ENCODE measurements at places on chromosomes 1 and 21. TPM values are rescaled to one million over a fixed set of nuclear protein-coding genes. Genes with fewer than 3 reads are reported as not detected.

CNKSR1 gene
- 3.6 TPM for total RNA-seq

DNA sequence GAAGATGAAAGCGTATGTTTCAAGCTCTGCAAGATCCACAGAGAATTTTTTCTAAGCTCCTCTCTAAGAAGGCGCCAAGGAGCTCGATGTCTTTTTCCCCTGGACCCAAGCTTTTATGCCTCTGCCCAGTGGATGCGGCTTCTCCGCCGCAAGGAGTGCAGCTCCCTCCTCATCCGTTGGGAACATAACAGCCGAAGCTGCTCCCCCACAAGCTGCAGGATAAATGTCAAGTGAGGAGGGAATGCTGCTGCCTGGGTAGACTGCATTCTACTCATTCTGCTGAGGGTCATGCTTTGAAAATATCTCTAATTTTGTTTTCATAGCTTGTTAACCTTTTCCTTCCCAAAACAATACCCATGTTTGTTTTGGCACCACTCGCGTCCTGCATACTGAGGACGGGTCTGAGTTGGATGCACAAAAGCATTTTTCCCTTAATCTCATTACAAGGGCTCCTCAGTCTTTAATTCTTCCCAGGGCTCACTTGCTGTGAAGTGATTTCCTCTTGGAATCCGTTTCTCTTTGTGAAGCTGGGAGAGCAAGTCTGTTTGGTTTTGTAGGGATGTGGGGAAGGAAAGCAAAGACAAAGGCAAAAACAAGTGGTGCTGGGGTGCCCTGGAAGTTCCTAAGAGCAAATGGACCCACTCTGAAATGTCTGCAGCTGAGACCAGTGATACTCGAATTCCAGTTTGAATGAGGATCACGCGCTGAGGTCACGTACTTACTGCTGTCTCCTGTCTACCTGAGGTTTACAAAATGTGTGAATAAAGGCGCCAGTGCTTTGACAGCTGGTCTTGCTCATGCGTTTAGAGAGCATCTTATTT is 134.0 kb upstream of the IRF2BP2 start:
- DNase-seq: no peak
- H3K4me3 ChIP-seq: no peak overlapping the region
- H3K27ac ChIP-seq: no peak overlapping the region
- no peaks in the 10 kb centered on the region for H3K36me3 ChIP-seq
- H3K4me1 ChIP-seq: peaks cover 5% of the 10 kb centered on the region
- H3K27me3 ChIP-seq: no peaks in the 10 kb centered on the region

GNB1 gene
- total RNA-seq: 232 TPM

TRIM45 gene
- 0.14 TPM for total RNA-seq

GRCh38 chr1:175090780-175091179 is 23.1 kb downstream of the TNN start:
- no peak overlapping the region for H3K4me3 ChIP-seq
- no peaks in the 10 kb centered on the region for H3K36me3 ChIP-seq
- no peak overlapping the region for H3K27ac ChIP-seq
- no peaks in the 10 kb centered on the region for H3K4me1 ChIP-seq

- no peak for DNase-seq
- peaks cover 2% of the 10 kb centered on the region for H3K27me3 ChIP-seq
- H3K4me1 ChIP-seq: peaks cover 14% of the 10 kb centered on the region
- H3K27ac ChIP-seq: no peak overlapping the region
- H3K4me3 ChIP-seq: no peak overlapping the region
Measured at GRCh38 chr1:19654386-19654785, 10.3 kb downstream of the NBL1 start.

SMCP gene
- total RNA-seq: not detected

PAQR6 gene
- 3.0 TPM for total RNA-seq

SPATA46 gene
- not detected for total RNA-seq

MOB3C gene
- 24.7 TPM for total RNA-seq

- no peaks in the 10 kb centered on the region for H3K27me3 ChIP-seq
- no peak overlapping the region for H3K27ac ChIP-seq
- no peak overlapping the region for H3K4me3 ChIP-seq
- no peak for DNase-seq
- no peaks in the 10 kb centered on the region for H3K4me1 ChIP-seq
- H3K36me3 ChIP-seq: no peaks in the 10 kb centered on the region
Measured at GRCh38 chr1:49183489-49183888, 406.8 kb upstream of the BEND5 start.

DNA sequence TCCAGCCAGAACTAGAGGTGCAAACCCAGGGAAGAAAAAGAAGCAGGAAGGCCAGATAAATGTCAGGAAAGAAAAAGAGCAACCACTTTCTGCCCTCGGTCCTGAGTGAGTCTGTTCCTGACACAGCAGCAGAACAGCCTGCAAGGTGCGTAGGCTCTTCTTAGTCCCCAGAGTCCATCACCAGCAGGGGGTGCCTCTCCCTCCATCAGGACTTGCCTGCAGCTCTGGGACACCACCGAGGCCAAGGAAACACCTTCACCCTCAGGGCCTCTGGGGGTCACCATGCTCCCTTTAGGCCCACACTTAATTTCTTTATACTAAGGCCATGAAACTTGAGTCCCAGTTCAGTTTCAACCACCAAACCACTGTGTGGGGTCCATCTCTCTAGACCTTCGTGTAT is 43.7 kb upstream of the NFASC start:
- no peaks in the 10 kb centered on the region for H3K36me3 ChIP-seq
- H3K4me1 ChIP-seq: peaks cover 5% of the 10 kb centered on the region
- H3K27me3 ChIP-seq: peaks cover 58% of the 10 kb centered on the region
- no peak overlapping the region for H3K27ac ChIP-seq
- no peak overlapping the region for H3K4me3 ChIP-seq

- no peaks in the 10 kb centered on the region for H3K4me1 ChIP-seq
- no peaks in the 10 kb centered on the region for H3K27me3 ChIP-seq
- no peak overlapping the region for H3K27ac ChIP-seq
- no peak for DNase-seq
- no peak overlapping the region for H3K4me3 ChIP-seq
Measured at GRCh38 chr1:232066521-232066920, 439.9 kb downstream of the DISC1 start.

DNA sequence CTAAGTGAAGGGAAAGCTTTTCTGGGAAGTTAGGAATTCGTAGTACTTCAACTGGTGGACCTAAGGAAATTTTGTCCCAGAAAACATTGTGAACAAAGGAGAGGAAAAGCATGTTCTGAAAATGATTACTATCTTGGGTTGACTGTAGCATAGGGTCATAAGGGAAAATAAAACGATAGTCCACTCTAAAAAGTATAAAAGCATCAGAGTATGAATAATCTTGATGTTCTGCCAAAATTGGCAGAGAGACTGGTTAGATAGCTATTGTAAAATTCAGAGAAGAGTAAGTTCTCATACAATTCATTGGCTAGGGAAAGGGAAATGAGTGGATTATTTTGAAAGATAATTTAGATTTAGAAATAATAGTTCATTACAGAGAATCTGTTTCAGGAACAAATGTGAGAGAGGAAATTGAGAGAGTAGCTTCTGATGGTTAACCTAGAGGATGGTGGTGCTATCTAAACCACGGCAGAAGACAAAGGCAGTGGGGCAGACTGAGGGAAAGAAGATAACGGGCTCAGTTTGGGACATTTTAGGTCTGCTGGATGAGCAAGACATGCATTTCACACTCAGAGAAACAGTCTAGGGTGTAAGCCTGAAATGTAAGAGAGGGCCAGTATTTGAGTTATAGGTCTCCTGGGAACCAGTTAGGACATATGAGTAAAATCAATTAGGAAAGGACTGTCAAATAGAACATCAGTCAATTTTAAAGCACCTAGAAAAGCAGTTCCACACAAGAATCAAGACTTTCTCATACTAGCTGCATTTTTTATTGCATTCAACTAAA is 799.3 kb upstream of the CXADR start:
- no peaks in the 10 kb centered on the region for H3K27me3 ChIP-seq
- no peak overlapping the region for H3K4me3 ChIP-seq
- no peak for DNase-seq
- H3K27ac ChIP-seq: no peak overlapping the region

HES3 gene
- total RNA-seq: not detected

GRCh38 chr1:109923946-109924275 is 13.3 kb downstream of the CSF1 start:
- no peak for DNase-seq
- H3K36me3 ChIP-seq: peaks cover 19% of the 10 kb centered on the region
- no peak overlapping the region for H3K27ac ChIP-seq
- H3K27me3 ChIP-seq: no peaks in the 10 kb centered on the region
- no peak overlapping the region for H3K4me3 ChIP-seq

GRCh38 chr21:45931397-45931969 is 50.1 kb upstream of the COL6A1 start:
- peaks cover 2% of the 10 kb centered on the region for H3K4me1 ChIP-seq
- H3K27ac ChIP-seq: no peak overlapping the region
- no peaks in the 10 kb centered on the region for H3K27me3 ChIP-seq

- no peak for DNase-seq
- H3K4me1 ChIP-seq: peaks cover 31% of the 10 kb centered on the region
- H3K4me3 ChIP-seq: peak overlapping the region; percentile 85
- H3K27me3 ChIP-seq: no peaks in the 10 kb centered on the region
Measured at GRCh38 chr1:84090447-84091245, 53.4 kb upstream of the PRKACB start.

- no peaks in the 10 kb centered on the region for H3K36me3 ChIP-seq
- H3K4me1 ChIP-seq: no peaks in the 10 kb centered on the region
- no peak overlapping the region for H3K4me3 ChIP-seq
- no peaks in the 10 kb centered on the region for H3K27me3 ChIP-seq
- no peak overlapping the region for H3K27ac ChIP-seq
Measured at GRCh38 chr1:202852163-202852904, 36.6 kb downstream of the RABIF start.

DNA sequence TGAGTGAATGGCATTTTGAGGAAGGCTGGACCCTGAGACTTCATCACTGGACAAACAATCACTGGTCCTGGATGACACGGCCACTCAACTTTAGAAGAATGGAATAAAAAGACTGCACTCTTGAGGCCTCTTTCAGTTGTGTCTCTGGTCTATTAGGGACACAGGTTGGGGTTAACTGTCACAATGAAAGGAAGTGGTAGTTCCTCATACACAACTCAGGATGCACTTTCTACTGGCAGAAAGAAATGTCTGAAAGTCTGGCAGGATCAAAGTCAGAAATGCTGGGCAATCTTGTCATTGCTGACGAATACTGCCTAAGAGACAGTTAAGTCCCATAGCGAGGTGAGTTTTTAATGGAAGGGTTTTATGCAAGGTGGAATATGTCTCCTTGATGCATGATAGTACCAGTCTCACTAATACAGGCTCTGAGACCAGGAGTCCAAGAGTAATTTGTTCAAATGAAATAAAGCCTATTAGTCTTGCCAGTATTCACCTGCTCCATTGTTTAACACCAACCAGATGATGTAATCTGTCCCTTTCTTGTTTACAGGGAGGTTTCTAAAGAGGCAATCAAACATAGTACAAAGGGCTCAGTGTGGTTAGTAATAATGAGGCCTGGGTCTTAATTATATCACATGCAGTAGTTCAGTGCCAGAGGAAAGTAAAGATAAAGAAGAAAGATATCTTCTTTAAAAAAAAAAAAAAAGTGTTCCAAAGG is 11.2 kb upstream of the RRP15 start:
- H3K4me1 ChIP-seq: no peaks in the 10 kb centered on the region
- H3K4me3 ChIP-seq: no peak overlapping the region
- no peaks in the 10 kb centered on the region for H3K36me3 ChIP-seq

DNA sequence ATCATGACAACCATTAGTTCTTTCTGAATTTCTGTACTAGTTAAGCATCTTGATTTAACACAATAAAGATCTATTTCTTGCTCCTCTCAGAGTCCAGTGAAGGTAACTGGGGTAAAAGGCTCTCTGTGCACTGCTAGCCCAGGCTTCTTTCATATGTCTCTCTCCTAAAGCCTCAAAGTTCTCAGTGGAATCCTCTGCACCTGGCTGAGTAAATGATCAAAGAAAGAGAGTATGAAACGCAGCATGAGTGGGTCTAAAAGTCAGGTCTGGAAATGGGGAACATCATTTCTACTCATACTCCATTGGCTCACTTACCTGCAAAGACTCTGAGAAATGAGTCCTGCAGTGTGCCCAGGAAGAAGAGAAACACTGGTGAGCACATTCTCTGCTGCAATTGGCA is 418.5 kb downstream of the PTPRC start:
- DNase-seq: no peak
- peaks cover 10% of the 10 kb centered on the region for H3K4me1 ChIP-seq

MRPL55 gene
- 64.8 TPM for total RNA-seq

DNA sequence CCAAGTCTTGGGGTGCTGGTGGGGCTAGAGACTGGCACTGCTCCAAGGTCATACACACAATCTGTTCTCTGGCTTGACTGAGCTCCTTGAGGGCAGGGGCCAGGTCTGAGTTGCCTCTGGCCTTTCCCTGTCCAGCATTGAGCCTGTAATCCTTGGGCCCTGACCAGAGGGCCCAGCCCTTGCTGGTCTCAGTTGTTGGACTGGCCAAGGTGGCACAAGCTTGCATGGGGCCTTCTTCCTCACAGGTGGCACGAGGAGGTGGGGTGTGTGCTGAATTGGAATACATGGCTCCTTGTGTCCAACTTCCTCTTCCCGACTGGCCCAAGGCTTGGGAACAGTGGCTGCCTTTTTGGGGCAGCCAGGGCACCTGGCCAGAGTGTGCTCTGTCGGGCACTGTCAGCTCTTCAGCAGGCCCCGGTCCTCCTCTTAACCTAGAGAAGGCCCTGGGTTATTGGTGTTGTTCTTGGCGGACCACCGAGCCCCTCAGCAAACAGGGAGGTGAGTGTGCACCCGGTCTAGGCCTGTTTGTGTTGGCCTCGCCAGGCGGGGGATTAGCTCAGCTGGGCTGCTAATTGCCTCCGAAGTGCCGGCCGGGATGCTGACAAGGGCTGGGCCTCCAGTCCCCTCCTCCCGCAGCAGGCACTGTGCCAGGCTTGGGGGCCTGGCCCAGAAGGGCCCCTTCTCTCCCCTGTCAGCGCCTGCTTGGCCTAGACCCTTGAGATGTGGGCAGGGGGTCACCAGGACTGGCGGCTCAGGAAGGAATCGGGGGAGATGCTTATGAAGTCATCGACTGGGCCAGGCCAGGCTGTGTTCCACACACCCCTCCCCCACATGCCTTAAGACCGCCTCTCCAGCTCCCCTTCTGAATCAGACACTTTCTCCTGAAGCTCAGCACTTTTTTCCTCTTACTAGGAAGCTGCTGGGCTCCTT is 28.5 kb downstream of the WNT4 start:
- peaks cover 41% of the 10 kb centered on the region for H3K36me3 ChIP-seq
- DNase-seq: no peak
- no peaks in the 10 kb centered on the region for H3K27me3 ChIP-seq
- no peak overlapping the region for H3K4me3 ChIP-seq
- H3K27ac ChIP-seq: peak overlapping the region; percentile 90
